ENCODE measurements at places on chromosomes 7 and 10.

DNA sequence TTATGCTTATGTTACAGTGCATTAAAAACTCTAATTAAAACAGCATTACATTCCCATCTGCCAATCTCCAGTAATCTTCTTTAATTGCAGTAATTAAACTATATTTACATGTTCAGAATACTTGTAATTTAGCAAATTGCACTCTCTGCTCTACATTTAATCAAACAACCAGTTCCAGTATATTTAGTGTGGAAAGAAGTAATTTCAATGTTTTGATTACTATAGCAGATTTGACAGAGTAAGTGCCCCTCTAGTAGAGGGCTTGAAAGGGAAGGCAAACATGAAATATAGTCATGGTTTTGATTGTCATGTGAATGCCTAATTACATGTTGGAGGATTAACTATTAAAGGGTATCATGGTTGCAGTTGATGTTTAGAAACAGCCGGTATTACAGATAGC lies 739.7 kb downstream of the AUTS2 start:
- DNase-seq: no peak

- DNase-seq: no peak
These were observed 12.4 kb upstream of the ACTA2 start for GRCh38 chr10:88964869-88965415.

DNA sequence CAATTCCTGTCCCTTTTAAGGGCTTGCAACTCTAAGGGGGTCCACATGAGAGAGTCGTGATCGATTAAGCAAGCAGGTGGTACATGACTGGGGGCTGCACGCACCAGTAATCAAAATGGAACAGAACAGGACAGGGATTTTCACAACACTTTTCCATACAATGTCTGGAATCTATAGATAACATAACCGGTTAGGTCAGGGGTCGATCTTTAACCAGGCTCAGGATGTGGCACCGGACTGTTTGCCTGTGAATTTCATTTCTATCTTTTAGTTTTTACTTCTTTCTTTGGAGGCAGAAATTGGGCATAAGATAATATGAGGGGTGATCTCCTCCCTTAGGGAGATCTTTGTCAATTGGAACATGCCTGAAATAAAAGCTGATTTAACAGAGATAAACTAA lies 370.1 kb downstream of the IPMK start:
- no peak for DNase-seq

DNA sequence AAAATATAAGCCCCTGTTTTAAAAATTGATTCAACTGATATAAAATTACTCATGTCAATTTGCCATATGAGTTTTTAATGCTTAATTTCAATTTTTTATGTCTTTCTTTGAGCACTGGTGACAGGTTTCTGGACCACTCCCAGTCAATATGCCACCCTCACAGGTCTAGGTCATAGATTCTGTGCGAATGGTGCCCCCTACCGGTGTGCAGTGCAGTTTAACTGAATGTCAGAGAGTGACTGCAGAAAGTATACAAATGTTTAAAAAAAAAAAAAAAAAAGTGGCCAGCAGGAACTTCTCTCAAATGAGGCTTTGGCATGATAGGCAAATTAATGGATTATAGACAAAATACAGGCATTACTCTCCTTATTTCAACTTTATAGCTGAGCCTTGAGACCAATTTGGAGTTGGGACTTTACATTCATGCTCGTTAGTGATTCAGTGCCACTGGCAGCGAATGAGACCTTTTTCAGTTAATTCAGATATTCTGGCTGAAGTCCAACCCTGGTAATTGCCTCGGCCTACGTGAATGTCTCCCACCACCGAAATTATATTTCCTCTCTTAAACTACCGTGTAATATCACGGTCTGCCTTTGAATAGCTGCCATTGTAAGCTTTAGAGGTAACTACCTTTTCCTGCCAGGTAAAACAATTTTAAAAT lies 427.6 kb downstream of the PHTF2 start:
- DNase-seq: peak; percentile 21

- DNase-seq: no peak
These were observed 112.6 kb downstream of the MDFIC start for GRCh38 chr7:115034515-115034914.

- DNase-seq: no peak
These were observed 146.9 kb downstream of the KCNMA1 start for GRCh38 chr10:77490534-77491314.

GRCh38 chr10:127012769-127013152 lies 107.5 kb downstream of the DOCK1 start:
- DNase-seq: no peak

DNA sequence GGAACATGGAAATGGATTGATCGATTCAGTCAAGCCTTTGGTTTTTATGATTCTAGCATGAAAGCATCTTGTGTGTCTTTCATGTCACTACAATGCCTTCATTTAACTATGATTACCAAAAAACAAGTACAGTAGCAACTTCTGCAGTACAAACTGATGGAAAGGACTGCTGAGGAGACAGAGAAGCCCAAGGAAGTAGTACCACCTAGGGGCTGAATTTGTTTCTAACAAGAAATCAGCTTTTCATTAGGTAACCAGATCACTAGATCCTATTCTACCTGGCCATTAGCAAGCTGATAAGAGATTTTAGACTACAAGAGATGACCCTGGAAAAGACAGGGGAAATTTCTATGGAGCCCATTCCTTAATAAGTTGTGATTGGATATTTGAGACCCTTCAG lies 3.2 kb upstream of the IFIT1 start:
- DNase-seq: no peak

DNA sequence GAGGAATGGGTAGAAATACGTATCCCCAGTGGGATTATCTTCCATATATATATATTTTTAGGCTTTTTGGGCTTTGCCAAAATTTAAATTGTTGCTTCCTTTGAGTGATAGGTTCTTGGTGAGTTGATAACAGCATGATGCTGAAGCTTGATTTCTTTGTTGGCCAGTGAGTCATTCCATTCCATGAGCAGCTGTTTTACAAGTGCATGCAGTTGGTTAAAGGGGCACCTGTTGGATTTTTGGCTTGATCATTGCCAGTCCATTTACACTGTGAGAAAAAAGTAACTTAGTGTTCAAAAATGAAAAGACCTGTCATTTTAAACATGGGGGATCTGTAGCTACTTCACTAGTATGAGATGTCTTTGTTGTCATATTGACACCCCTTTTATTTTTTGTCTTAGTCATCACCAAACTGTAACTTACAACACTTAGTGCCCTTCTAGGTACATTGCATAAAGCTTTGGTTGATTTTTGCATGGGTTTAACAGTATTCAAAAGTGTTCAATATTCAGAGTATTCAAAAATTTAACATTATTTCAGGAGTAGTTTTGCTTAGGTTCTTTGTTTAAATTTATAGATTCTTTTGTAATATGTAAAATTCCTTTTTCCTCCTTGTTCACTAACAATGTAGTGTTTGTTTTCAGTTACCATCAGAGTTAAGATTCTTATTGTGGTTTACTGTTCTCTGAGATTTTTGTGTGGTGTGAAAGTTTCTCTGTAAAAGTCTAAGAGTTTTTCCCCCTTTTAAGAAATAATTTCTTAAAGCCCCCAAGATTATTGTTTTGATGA lies 8.8 kb downstream of the AKAP9 start:
- DNase-seq: no peak

- no peak for DNase-seq
These were observed 1.8 kb upstream of the WAPL start for GRCh38 chr10:86523348-86523747.

DNA sequence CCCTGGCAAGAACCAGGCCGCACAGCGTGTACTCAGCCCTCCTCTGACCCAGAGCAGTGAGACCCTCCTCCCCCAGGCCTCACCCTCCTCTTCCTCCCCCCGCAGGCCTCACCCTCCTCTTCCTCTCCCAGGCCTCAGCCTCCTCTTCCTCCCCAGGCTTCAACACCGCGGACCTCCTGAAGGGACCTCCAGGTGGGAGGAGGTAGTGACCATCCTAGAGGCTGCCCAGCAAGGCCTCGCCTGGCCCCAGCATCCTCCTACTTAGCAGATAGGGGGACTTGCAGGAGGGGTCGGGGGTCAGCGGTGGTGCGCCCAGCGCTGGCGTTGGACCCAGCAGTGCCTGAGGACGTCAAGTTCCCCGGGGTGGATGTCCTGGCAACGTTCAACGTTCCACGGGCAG lies 270.8 kb downstream of the ELFN1 start:
- DNase-seq: no peak

- DNase-seq: no peak
These were observed 712 bp downstream of the ITPRIP start for GRCh38 chr10:104337521-104337984.

- no peak for DNase-seq
These were observed 3.8 kb upstream of the SKIDA1 start for GRCh38 chr10:21529032-21529910.

DNA sequence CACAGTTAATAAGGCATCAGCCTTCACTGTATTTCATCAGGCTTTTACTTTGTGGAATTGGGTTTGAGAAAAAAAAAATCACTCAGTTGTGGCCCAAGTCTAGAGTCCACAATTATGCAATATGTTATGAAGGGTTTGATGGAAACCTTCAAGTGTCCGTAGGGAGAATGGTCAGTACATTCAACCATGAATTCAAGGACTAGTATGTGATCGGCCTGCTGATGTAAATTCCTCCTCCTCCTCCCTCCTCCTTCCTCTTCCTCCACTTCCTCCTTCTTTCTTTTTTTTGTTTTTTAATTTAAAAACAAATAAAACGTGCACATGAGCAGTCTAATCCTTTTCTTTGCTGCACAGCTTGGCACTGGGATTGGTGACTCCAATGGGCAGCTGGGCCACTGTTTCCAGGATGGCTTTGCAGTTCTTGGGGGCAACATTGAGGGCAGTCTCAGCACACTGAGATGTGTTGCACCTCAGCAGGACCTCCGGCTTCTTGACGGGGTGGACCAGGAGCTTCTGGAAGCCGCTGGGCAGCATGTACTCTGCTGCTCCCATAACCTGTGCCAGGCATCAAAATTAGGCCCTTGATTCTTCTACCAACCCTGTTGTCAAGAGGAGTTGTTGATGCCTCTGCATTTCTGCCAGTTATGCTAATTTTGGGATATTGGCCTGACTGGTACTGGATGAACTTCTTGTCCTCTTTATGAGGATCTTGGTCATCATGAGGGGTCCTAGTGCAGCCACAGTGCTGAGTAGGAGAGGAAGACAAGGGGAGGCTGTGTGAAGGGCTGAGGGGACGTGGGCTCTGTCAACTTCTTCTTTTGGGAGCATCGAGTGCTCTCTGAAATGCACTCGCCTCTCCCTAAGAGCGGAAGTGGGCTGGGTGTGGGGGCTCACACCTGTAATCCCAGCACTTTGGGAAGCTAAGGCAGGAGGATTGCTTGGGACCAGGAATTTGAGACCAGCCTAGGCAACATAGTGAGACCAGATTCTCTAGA lies 9.3 kb upstream of the IL2RA start:
- no peak for DNase-seq

GRCh38 chr7:129667551-129667950 lies 56.0 kb downstream of the NRF1 start:
- no peak for DNase-seq

DNA sequence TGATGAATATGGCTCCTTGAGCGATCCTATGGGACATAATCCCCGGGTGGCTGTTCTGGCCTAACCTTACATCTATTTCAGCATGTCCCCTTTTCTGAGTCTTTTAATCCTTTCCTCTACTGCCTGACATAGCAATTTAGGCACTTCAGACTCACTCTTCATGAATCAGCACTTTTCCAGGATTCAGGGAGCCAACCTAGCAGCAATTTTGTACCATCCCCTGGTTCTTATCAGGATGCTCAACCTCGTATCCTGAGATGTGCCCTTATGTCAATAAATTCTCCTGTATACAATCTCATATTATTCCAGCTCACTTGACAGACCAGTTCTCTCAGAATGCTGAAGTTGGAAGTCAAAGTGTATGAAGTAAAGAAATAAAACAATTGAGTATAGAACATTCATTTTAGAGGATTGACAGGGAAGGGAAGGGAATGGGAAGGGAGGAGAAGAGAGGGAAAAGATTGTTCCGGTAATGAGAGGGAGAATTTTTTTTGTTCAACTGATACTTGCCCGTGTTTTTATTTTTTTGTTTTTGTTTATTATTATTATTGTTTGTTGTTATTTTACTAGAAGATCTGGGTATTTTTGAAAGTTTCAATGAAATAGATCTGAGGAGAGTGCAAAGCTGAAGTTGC lies 8.2 kb upstream of the ZC3HAV1 start:
- no peak for DNase-seq

GRCh38 chr10:75708060-75708459 lies 276.6 kb downstream of the LRMDA start:
- DNase-seq: no peak

DNA sequence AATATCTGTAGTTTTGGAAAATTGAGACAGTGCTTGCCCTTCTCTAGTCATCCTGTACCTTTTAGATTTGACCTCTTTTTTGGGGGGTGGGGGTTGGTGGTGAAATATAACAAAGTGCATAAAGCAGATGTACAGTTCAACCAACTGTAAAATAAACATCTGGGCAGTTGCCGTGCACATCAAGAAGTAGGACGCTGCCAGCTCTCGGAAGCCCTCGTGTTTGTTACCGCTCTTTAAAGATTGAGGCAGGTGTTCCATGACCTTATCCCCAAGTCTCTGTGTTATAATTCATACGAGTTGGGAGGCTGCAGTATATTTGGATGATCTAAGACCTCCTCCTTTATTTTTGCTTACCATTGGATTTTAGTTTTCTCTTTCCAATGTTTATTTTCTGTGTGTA lies 55.1 kb downstream of the SDK1 start:
- no peak for DNase-seq

GRCh38 chr7:140348161-140348849 lies 50.0 kb downstream of the SLC37A3 start:
- no peak for DNase-seq

DNA sequence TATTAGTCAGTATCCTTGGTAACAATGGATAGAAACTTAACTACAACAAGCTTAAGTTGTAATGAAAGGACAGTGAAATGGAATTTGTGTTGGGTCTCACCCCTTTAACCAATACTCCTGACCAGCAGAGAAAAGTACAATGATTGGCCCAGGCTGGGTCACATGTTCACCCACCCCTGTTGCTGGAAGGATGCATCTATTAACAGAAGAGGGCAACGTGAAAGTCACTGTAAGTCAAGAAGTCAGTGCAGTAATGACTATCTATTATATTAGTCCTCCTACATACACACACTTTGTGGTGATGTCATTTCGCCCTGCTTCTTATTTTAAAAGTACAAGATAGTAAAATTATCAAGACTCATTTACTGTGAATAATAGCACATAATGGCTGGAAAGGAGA lies 16.2 kb downstream of the PNLIPRP2 start:
- DNase-seq: no peak

GRCh38 chr7:92968502-92968901 lies 132.1 kb upstream of the CDK6 start:
- no peak for DNase-seq

- no peak for DNase-seq
These were observed 12.2 kb downstream of the GSAP start for GRCh38 chr7:77403957-77404356.

GRCh38 chr7:79376299-79377025 lies 77.0 kb downstream of the MAGI2 start:
- no peak for DNase-seq

DNA sequence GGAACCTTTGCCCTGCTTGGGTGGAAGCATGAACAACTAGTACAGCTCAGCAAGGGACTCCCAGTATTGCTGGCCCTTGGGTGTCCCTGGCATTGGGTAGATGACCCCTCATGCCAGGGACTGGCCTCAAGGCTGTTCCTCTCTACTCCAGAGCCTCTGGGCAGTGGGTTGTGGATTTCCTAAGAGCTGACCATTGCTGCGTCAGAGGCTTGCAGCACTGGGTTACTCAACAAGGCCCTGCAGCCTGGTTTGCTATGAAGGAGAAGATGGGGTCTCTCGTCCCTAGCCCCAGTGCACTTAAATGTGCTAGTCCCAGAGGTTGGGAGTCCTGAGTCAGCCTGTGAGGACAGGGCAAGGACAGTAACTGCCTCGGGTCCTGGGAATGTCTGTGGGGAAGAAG lies 2.5 kb downstream of the VSIR start:
- DNase-seq: no peak
